Calu3 (cell line): ENCODE measurements at places on chromosomes 3 and 15.

DNA sequence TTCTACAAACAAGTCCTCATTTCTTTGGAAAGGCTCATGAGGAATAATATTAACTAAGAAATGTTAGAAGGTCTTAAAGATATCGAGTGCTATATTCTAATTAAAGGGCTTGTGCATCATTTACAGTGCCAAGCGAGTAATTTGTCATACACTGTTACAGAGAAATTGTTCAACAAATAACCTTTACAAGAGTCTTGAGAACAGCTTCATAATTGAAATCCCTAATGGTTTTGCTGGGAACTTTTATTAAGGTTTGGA, 209.5 kb downstream of the MECOM start:
- no peak for DNase-seq

- DNase-seq: no peak
Measured at GRCh38 chr3:11542551-11542950, 101.2 kb downstream of the VGLL4 start.

- DNase-seq: no peak
Measured at GRCh38 chr3:128320551-128321340, 145.9 kb downstream of the DNAJB8 start.

DNA sequence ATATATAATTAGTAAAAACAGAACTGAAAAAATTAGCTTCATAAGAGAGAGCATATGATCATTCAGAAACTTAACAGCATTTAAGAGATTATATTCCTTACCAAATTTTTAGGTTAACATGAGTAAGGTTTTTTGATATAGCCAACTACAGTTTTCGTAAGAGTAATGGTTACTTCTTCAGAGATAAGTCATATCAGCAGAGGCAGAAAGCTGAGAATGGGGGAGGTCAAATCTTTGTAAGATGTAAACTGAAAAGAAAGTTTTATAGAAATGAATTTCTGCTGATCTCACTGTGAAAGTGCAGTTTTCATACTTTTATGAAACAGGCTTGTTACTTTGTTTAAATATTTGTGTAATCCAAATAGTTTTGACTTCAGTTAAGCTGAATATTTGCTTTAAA, 193.3 kb downstream of the ZBTB20 start:
- no peak for DNase-seq

DNA sequence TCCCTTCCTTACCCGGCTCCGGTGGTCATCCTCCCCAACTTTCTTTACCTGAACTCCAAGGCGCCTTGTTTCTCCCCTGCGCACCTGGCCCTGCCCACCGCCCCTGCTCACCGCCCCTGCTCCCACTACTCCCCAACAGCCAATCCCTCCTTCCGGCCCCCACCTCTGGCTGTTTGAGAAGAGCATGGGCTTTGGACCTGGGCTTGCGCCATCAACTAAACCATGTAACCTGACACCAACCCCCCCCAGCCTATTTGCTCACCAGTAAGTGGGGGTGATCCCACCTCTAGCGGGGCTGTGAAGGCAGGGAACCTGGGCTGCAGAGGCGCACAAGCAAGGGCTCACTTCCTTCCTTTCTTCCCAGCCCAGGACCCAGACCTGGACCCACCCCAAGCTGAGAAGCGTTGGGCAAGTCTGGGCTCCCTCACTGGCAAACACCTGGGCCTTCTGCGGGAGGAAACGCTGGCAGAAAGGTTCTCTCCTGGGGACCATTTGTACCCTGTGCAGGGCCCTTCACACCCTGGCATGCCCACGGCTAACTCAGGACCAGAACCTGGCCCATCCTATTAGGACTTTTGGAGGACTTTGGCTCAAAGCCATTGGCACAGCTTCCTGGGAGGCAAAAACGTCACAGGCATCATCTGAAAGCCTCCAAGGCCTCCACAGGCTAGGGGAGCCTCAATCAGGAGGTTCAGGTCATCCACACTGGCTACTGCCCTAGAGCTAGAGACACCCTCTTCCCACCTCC, at the start of gene PLXNB1:
Gene PLXNB1 (minus strand): TSS at position 127 of the 748 bp plus-strand sequence. CDS start 5,475 bp downstream, outside the sequence.
- peak; percentile 85 for DNase-seq

DNA sequence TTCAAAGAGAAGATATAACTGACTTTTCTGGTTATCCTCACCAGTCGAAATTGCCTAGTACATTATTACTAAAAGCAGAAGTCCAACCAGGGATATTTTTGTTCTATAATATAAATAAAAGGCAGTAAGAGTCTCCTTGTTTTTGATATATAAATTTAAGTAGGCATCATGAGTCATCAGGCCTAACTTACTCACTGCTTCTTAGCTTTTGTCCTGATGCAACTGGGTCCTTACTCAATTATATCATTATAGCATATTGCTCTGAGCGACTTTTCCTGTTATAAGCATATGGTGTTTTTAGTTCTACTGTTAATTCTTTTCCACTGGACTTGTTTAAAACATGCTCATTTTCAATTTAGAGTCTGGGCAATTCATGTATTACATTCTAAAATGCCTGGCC, 910.1 kb downstream of the MCTP2 start:
- no peak for DNase-seq

GRCh38 chr15:53746101-53746500, 13.4 kb downstream of the WDR72 start:
- no peak for DNase-seq

DNA sequence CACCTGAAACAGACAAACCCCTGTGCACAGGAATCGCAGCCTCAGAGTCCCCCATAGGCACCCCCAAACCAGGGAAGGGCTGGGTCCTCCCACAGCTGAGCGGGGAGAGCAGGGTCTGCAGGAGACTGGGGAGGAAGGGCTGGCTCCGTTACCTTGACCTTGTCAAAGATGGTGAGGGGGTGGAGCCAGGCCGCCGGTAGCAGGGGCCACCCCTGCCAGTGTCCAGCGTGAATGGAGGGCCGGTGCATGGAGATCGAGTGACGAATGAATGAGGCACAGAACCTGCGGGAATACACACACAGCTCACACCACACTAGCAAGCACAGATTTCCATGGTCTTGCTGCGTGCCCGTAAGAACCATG, 102.2 kb downstream of the TMEM266 start:
- no peak for DNase-seq

DNA sequence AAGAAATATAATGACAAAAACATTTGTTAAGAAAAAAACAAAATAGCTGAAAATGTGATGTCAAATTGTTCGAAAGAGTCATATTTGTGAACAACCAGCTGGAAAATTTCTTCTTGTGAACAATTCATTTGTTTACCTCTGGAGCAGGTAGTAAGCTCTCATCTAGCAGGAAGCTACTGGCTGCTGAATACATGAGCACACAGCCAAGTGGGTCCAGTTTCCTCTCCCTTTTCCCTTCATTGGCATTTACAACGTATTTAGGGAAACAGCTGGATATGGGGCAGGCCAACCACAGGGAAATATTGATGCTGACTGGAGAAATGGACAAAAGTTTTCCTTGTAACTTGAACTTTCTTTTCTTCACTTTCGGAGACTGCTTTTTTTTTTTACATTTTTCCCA, 1354.7 kb upstream of the EPHA6 start:
- DNase-seq: no peak

GRCh38 chr3:138732456-138732855, 102.3 kb downstream of the PIK3CB start:
- DNase-seq: no peak

- DNase-seq: no peak
Measured at GRCh38 chr3:42735019-42735418, 32.4 kb upstream of the HHATL start.

GRCh38 chr15:84810073-84810840, 6.9 kb upstream of the ALPK3 start:
- DNase-seq: no peak

DNA sequence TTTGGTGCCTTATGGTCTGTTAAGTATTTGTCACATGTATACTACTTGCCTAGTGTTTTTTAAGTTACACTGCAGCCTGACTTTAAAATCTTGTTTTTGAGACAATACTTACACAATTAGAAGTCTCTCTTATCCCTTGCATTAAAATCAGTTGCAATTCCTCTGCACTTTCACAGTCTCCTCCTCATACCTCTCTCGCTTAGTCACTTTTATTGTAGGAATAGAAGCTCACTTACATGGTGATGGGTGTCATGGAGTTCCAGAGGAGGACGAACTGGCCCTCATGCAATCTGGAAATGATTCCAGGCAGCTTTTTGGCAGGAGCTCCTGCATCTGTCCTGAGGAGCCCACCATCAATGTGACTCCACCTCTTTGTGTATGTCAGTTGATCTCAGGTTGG, 238.4 kb upstream of the TBC1D5 start:
- DNase-seq: no peak
